ENCODE measurements at places on chromosomes 4 and X.

DNA sequence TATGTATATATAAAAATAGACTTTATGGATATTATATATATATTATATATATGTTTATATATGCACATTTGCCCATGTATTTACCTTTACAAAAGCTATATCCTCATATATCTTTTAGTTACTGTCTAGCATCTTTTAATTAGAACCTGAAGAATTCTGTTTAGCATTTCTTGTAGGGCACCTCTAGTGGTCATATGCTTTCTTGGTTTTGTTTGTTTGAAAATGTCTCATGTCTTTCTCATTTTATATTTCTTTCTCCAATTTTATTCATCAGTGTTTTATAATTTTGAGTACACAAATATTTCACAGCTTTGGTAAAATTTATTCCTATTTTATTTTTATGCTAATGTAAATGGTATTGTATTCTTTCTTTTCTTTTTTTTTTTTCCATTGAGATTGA lies 70.3 kb upstream of the SPIN4 start:
- DNase-seq, result no peak

GRCh38 chr4:148469938-148470337 lies 27.7 kb upstream of the NR3C2 start:
- no peak for DNase-seq

- DNase-seq, result peak; percentile 0
Measured at GRCh38 chrX:151153086-151153485, 23.3 kb upstream of the GPR50 start.

GRCh38 chr4:5710961-5711478 lies at the start of gene EVC:
TSS of gene EVC (plus strand) at chr4:5711201. CDS start at chr4:5711381, 180 bp downstream.
- peak; percentile 8 for DNase-seq

DNA sequence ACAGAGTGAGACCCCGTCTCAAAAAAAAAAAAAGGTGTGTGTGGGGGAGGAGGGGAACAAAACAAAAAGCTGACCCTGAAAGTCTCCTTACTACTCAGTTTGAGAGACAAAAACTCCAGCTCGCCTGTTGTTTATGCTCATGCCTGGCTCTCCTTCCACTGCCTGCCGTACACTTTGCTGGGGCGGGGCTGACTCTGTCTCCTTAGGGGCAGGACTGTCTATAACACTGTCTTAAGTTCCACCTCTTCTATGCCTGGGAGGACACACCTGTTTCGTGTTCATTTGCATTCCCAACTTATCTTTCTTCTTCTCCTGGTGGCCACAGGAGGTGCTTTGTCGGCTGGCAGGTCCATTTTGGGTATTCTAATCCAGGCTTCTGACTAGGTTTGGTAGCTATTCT lies 81.4 kb downstream of the MTNR1A start:
- DNase-seq, result no peak

DNA sequence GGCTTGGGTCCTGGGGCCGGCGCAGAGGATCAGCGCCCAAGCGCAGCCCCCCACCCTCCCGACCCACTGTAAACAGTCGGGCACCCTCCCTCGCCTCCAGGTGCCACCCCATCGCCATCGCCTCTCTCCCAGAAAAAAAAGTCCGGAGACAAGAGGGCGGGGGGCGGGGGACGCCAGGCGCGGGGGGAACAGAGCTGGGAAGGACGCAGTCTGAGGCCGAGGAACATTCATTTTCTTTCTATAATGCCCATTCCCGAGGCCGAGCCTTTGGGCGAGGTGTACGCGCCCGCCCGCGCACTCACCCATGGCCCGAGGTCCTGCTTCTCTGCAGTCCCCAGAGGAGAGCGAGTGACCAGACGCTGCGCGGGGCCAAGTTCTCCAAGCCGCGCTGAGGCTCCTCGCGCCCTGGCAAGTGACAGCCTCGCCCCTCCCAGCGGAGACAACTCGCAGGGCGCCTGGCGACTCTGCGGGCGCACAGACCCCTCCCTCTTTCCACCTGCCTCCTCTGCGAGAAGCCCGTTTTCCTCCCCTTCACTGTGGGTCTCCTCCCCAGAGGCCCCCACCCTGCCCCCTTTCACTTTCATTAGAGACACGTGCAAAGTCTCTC lies 63.5 kb upstream of the WDR17 start:
- no peak for DNase-seq

GRCh38 chr4:117545039-117545438 lies 459.7 kb upstream of the TRAM1L1 start:
- no peak for DNase-seq

- DNase-seq, result no peak
Measured at GRCh38 chr4:144204431-144204830, 63.9 kb upstream of the GYPA start.

DNA sequence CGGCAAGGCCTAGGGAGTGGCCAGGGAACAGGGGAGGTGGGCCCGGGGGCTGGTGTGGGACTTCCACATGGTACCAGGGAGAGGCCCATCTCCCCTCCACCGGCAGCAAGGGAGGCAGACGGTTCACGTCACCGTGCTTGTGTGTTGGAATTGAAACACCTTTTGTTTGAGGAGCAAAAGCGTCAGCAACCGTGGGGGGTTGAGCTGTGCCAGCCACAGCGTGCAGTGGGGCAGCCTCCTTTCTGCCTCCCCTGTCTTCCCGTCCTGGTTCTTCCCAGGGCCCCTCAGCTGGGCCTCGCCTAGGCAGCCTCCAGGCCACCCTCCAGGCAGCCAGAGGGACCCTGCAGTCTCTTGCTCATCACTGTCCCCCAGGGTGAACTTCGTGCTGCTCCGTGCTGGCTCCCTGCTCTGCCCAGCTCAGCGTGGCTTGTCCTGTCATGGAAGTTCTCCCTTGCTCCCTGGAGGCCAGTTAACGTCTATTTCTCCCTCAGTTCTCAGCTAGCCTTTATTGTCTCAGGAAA lies 32.1 kb upstream of the HGFAC start:
- DNase-seq, result no peak

- no peak for DNase-seq
Measured at GRCh38 chr4:107922486-107923473, 8.6 kb upstream of the CYP2U1 start.

- no peak for DNase-seq
Measured at GRCh38 chrX:12234534-12235329, 96.5 kb downstream of the FRMPD4 start.

DNA sequence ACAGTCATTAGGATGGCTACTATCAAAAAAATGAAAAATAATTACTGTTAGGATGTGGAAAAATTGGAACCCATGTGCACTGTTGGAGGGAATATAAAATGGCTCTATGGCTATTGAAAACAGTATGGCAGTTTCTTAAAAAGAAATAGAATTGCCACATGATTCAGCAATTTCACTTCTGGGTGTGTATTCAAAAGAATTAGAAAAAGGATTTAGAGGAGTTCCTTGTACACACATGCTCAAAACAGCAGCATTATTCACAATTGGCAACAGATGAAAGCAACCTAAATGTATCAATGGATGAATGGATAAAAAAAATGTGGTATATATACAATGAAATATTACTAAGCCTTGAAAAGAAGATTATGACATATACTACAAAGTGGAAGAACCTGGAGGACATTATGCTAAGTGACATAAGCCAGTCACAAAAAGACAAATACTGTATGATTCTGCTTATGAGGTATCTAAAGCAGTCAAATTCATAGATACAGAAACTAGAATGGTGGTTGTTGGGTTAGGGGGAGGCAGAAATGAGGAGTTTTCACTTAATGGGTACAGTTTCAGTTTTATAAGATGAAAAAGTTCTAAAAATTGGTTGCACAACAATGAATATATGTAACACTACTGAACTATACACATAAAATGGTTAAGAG lies 123.2 kb downstream of the ELOVL6 start:
- no peak for DNase-seq
